ENCODE measurements at places on chromosomes 7 and 10.

DNA sequence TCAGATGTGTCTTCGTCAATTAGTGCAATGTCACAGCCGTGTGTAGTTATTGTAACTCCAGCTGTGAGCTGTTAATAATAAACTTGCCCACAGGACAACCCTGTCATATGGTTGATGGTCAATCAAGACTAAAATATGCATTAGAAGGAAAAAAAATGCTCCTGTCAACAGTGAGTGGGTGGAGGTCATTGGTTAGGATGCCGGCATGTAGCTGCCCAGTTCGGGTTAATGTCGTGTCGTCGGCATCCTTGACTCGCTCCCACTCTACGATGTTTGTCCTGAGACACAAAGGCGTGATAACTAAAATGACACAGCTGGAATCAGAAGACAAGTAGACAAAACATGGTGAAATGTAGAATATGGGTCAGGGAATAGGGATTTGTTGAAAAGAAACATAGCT is 442.8 kb upstream of the NPVF start:
- no peak for DNase-seq

GRCh38 chr7:117715784-117716445 is 157.3 kb downstream of the CTTNBP2 start:
- DNase-seq, result peak; percentile 70

- no peak for DNase-seq
These were observed 39.8 kb downstream of the PSMC2 start for GRCh38 chr7:103387242-103387641.

- peak; percentile 73 for DNase-seq
These were observed 227.8 kb upstream of the PITRM1 start for GRCh38 chr10:3400348-3400747.

GRCh38 chr10:131337741-131338140 is 26.2 kb upstream of the TCERG1L start:
- DNase-seq, result no peak
